Right lobe of liver (tissue), 6 donors: ENCODE measurements at places on chromosomes 12 and 14. TPM values are rescaled to one million over a fixed set of nuclear protein-coding genes. Genes with fewer than 3 reads are reported as not detected.

DNA sequence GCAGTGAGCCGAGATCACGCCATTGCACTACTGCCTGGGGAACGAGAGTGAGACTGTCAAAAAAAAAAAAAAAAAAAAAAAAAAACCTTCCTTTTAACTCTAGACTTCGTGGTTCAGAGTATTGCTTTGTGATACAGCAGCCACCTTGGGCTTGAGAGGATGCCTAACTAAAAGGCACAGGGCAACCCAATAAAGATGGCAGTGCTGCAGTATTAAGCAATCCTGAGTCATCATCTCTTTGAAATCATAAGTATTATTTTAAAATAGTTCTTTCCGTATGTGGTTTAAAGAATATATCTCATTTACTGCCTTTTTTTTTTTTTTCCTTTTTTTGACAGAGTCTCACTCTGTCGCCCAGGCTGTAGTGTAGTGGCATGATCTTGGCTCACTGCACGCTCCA lies 116.1 kb downstream of the PLEKHA5 start:
- H3K4me3 ChIP-seq, result no peak overlapping the region
- H3K4me1 ChIP-seq, result no peaks in the 10 kb centered on the region
- H3K27ac ChIP-seq, result no peak overlapping the region
- no peaks in the 10 kb centered on the region for H3K36me3 ChIP-seq
- DNase-seq, result no peak

GRCh38 chr14:96803958-96804357 lies 6.8 kb downstream of the VRK1 start:
- no peak overlapping the region for H3K27ac ChIP-seq
- H3K4me3 ChIP-seq, result no peak overlapping the region
- no peak for DNase-seq
- no peaks in the 10 kb centered on the region for H3K36me3 ChIP-seq
- no peaks in the 10 kb centered on the region for H3K4me1 ChIP-seq

- H3K27me3 ChIP-seq, result no peaks in the 10 kb centered on the region
- no peak overlapping the region for H3K4me3 ChIP-seq
- peak; percentile 13 for DNase-seq
- H3K27ac ChIP-seq, result no peak overlapping the region
Measured at GRCh38 chr14:105124823-105125222, 43.8 kb downstream of the JAG2 start.

DNA sequence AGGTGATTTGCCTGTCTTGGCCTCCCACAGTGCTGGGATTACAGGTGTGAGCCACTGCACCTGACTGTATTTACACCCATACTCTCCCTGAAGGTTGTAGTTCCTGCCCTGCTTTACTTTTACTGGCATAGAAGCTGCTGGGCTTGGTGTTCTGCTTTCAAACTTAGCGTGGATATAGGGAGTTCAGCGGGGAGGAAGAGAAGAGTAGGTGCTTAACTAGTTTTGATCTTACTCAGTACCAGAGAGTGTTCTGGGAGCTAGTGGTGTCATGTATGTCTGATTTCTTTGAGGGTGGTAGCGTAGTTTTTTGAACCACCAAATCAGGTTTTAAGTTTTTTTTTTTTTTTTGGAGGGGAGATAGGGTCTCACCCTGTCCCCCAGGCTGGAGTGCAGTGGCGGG lies 13.8 kb downstream of the RCOR1 start:
- H3K4me3 ChIP-seq, result no peak overlapping the region
- DNase-seq, result no peak
- H3K4me1 ChIP-seq, result peaks cover 21% of the 10 kb centered on the region

DNA sequence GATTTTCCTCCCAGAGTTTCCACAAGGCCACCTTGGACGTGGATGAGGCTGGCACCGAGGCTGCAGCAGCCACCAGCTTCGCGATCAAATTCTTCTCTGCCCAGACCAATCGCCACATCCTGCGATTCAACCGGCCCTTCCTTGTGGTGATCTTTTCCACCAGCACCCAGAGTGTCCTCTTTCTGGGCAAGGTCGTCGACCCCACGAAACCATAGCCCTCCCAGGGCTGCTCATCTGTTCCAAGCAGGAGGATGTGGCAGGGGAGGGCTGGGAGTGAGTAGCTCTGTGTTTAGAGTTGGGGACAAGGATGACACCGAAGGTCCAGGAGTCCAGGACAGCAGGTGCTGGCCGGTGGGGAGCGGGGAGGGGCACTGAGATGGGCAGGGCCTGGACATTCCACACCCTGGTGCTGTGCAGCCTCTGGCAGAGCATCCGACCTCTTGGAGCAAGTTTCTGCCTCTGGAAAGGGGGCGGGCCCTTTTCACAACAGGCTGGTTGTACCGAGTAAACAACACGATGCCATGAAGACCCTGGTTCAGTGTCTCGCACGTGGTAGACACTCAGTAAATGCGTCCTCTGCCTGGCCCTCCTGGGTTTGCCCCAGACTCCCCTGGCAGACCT lies 8.2 kb downstream of the SERPINA4 start:
- H3K27ac ChIP-seq, result no peak overlapping the region
- peak; percentile 95 for DNase-seq
- no peaks in the 10 kb centered on the region for H3K27me3 ChIP-seq
- H3K4me3 ChIP-seq, result no peak overlapping the region
- no peaks in the 10 kb centered on the region for H3K36me3 ChIP-seq

GRCh38 chr12:46915082-46915481 lies 89.3 kb upstream of the SLC38A4 start:
- H3K27me3 ChIP-seq, result no peaks in the 10 kb centered on the region
- DNase-seq, result no peak
- no peak overlapping the region for H3K4me3 ChIP-seq
- no peak overlapping the region for H3K27ac ChIP-seq

Gene RFLNA
- not detected for total RNA-seq

DNA sequence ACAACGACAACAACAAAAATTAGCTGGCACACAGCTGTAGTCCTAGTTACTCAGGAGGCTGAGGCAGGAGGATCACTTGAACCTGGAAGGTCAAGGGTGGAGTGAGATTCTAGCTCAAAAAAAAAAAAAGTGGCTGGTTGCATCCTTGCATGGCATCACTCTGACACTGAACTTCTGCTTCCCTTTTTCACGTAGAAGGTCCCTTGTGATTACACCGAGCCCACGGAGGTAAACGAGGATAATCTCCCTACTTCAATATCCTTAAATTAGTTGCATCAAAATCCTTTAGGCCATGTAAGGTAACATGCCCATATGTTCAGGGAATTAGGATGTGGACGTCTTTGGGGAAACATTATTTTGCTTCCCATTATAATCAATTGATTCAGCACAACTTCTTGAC lies 4.0 kb upstream of the PPP4R4 start:
- no peak for DNase-seq
- no peaks in the 10 kb centered on the region for H3K36me3 ChIP-seq
- no peaks in the 10 kb centered on the region for H3K4me1 ChIP-seq
- H3K27ac ChIP-seq, result no peak overlapping the region
- H3K27me3 ChIP-seq, result no peaks in the 10 kb centered on the region
- H3K4me3 ChIP-seq, result no peak overlapping the region

Gene C12orf50
- total RNA-seq, result not detected

DNA sequence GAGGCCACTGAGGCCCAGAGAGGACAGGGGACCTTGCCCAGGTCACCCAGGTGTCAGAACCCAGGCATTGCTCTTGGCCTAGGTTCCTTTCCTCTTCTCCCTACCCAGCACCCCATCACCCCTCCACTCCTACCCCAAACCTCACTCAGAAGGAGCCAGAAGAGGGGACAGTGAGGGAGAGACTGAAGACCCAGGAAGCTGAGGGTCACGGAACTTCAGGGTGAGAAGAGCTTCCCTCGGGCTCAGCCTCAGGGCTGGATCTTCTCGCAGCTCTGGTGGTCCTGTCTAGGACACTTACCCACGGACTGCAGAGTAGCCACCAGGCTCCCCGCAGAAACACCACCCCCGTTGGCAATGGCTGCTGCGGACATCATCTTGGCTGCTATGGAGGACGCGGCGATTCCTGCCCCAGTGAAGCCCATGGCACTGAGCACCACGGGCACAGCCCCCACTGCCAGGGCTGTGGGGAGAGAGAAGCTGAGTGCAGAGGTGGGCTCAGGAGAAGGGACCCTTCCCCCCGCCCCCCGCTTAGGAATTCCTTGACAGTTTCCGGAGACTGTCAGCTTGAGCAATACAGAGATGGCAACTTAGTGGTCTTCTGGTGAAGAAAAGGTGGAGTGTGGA lies 1.1 kb downstream of the IFI27L2 start:
- H3K27ac ChIP-seq, result no peak overlapping the region
- H3K27me3 ChIP-seq, result no peaks in the 10 kb centered on the region
- H3K4me1 ChIP-seq, result no peaks in the 10 kb centered on the region
- no peak for DNase-seq
- no peak overlapping the region for H3K4me3 ChIP-seq
- H3K36me3 ChIP-seq, result no peaks in the 10 kb centered on the region

DNA sequence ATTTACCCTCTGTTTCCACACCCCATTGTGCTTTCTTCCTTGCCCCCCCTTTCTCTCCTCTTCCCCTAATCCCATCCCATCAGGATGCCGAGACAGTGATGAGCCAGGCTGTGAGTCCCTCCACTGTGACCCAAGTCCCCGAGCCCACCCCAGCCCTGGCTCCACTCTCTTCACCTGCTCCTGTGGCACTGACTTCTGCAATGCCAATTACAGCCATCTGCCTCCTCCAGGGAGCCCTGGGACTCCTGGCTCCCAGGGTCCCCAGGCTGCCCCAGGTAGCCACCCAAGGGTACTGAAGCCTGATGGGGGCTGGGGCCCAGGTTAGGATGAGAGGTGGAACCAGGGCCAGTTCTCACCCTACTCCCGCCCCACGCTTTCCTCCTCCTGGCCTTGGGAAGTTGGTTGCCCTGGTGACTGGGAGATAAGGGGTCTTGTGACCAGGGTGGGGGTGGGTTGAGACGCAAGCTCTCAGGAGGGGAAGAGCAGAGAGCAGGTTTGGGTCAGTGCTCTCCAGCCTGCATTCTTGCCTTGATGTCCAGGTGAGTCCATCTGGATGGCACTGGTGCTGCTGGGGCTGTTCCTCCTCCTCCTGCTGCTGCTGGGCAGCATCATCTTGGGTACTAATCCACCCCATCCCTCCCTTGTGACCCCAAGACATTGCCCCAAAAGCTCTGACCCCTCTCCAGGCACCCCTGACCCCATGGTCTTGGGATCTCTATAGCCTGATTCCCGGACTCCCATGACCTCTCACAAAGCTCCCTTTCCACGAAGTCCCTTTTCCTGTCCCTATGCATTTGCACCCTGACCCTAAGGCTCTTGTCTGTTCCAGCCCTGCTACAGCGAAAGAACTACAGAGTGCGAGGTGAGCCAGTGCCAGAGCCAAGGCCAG lies 1.2 kb downstream of the AMHR2 start:
- H3K27me3 ChIP-seq, result no peaks in the 10 kb centered on the region
- no peak overlapping the region for H3K27ac ChIP-seq
- H3K4me3 ChIP-seq, result no peak overlapping the region
- no peaks in the 10 kb centered on the region for H3K36me3 ChIP-seq
- no peak for DNase-seq

- H3K4me1 ChIP-seq, result no peaks in the 10 kb centered on the region
- no peaks in the 10 kb centered on the region for H3K36me3 ChIP-seq
- no peak overlapping the region for H3K27ac ChIP-seq
Measured at GRCh38 chr12:75657831-75658230, 146.4 kb upstream of the KRR1 start.

- no peak overlapping the region for H3K27ac ChIP-seq
- no peaks in the 10 kb centered on the region for H3K27me3 ChIP-seq
- H3K4me1 ChIP-seq, result no peaks in the 10 kb centered on the region
- H3K4me3 ChIP-seq, result no peak overlapping the region
- H3K36me3 ChIP-seq, result no peaks in the 10 kb centered on the region
Measured at GRCh38 chr14:82778601-82779000, 1244.9 kb upstream of the SEL1L start.

Gene RHOJ
- 2.8 TPM for total RNA-seq

DNA sequence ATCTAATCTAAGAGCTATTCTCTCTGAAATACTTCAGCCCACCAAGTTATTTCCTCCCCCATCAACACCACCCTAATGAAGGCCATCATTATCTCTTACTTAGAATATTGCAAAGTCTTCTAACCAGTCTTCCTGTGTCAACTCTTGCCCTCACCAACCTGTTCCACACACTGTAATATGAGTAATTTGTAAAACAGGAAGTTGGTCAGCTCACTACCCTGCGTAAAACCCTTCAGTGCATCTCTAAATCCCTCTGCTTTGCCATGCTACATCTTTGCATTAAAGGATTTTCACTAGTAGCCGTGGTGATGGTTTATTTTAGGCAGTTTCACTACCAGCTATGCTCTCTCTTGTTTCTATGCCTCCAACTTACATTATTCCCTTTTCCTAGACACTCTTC lies 70.0 kb downstream of the KIF21A start:
- H3K4me3 ChIP-seq, result no peak overlapping the region
- H3K27me3 ChIP-seq, result no peaks in the 10 kb centered on the region
- H3K27ac ChIP-seq, result no peak overlapping the region
- DNase-seq, result no peak
- no peaks in the 10 kb centered on the region for H3K36me3 ChIP-seq
- no peaks in the 10 kb centered on the region for H3K4me1 ChIP-seq

Gene KRT5
- total RNA-seq, result not detected

DNA sequence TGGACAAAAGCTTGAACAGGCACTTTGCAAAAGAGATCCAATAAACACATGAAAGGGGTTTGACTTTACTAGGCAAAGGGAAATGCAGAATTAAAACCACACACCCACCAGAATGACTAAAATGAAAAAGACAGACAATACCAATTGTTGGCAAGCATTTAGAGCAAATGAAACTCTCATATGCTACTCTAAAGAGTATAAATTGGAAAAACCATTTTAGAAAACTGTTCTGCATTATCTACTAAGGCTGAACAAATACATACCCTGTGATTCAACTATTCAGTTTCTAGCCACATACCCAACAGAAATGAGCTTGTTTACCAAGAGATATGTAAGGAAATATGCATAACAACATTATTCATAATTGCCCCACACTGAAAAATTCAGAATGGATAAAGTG lies 8.5 kb upstream of the IL22 start:
- no peak overlapping the region for H3K27ac ChIP-seq
- DNase-seq, result no peak
- H3K4me1 ChIP-seq, result no peaks in the 10 kb centered on the region
- H3K36me3 ChIP-seq, result no peaks in the 10 kb centered on the region
- H3K4me3 ChIP-seq, result no peak overlapping the region

GRCh38 chr12:73225941-73226340 lies 953.8 kb downstream of the TRHDE start:
- no peak overlapping the region for H3K4me3 ChIP-seq
- DNase-seq, result no peak
- H3K27ac ChIP-seq, result peak overlapping the region; percentile 30
- H3K27me3 ChIP-seq, result no peaks in the 10 kb centered on the region
- peaks cover 3% of the 10 kb centered on the region for H3K4me1 ChIP-seq

GRCh38 chr14:22842211-22843122 lies 6.1 kb downstream of the MMP14 start:
- H3K4me1 ChIP-seq, result no peaks in the 10 kb centered on the region
- no peak for DNase-seq
- H3K36me3 ChIP-seq, result no peaks in the 10 kb centered on the region
- H3K4me3 ChIP-seq, result no peak overlapping the region

DNA sequence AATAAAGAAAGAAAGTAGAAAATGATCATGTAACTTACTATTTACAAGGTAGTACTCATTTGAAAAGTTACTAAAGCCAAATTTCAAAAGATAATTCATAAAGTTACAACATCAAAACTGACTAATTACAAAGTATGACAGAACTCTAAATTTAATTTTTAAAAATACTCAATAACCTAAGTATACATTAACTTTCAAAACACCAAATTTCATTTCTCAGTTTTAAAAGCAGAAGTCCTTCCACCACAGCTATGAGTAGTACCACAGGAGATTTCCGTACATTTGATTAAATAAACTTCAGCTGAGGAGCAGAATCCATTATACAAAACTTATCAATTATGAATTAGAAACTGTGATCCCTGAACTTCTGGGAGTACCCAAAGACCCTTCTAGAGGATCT lies 100.8 kb upstream of the BBS10 start:
- H3K36me3 ChIP-seq, result no peaks in the 10 kb centered on the region
- H3K27ac ChIP-seq, result no peak overlapping the region
- no peak overlapping the region for H3K4me3 ChIP-seq
- no peaks in the 10 kb centered on the region for H3K27me3 ChIP-seq
- no peaks in the 10 kb centered on the region for H3K4me1 ChIP-seq
